ENCODE measurements at places on chromosomes 5 and 9.
A peak's percentile ranks its signal among the peaks of the same experiment; 100 is the strongest.

- DNase-seq, result no peak
Measured at GRCh38 chr9:135029463-135029862, 58.0 kb upstream of the OLFM1 start.

- DNase-seq, result no peak
Measured at GRCh38 chr5:91850031-91850430, 466.9 kb upstream of the ARRDC3 start.

- no peak for DNase-seq
Measured at GRCh38 chr9:16509997-16510396, 360.5 kb downstream of the BNC2 start.

DNA sequence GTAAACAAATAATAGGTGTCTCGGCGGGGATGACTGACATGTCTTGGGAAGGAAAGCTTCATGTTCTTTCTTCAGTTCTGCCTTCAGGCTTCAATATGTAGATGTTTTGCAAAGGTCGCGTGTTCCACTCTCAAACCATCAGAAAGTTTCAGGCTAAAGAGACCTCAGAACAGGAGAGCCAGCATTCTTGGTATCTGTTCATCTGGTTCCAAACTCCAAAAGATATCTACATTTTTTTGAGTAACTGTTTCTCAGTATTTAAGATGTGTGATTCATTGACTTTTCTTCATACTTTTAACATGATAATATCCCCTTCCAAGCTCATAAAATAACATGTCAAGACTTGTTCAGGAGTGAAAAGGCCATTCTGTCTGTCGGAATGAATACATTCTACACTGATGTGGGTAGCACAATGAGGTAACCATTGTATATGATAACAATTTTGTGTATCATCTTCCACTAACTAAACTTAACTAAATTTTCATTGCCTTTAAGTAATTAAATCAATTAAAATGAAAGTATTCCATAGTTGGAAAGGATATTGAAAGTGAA is 183.6 kb downstream of the CFAP90 start:
- DNase-seq, result no peak

GRCh38 chr9:12464910-12465512 is 228.2 kb upstream of the TYRP1 start:
- DNase-seq, result no peak

DNA sequence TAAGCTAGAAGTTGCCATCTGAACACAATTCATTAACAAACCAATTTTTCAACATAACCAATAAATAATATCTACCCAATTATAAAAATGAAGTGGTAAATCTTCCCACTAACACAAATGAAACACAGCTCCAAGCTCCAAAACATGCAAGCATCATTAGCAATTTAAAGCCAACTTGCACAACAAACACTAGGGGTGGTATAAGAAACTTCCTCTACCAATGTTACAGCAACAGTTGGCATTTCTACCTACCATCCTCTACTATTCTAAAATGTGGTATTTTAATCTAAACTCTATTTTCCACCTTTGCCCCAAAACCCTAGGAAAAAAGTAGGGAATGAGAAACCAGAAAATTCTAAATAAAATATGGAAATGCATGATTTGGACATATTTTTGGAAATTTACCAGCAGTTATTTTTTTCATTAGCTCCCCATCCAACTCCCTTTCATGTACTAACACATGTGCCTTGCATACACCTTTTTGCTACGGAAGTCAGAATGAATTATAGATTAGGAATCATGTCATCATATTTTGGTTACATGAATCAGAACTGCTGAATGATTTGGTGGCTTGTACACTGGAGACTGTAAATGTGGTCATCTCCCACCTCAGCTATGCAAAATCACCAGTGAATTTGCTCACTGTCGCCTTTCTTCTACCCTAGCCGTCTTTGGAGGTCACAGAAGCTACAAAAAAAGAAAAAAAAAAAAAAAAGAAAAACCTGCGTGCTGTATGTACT is 4.1 kb downstream of the NR6A1 start:
- no peak for DNase-seq

GRCh38 chr5:159657771-159658170 is 258.5 kb upstream of the ADRA1B start:
- no peak for DNase-seq

DNA sequence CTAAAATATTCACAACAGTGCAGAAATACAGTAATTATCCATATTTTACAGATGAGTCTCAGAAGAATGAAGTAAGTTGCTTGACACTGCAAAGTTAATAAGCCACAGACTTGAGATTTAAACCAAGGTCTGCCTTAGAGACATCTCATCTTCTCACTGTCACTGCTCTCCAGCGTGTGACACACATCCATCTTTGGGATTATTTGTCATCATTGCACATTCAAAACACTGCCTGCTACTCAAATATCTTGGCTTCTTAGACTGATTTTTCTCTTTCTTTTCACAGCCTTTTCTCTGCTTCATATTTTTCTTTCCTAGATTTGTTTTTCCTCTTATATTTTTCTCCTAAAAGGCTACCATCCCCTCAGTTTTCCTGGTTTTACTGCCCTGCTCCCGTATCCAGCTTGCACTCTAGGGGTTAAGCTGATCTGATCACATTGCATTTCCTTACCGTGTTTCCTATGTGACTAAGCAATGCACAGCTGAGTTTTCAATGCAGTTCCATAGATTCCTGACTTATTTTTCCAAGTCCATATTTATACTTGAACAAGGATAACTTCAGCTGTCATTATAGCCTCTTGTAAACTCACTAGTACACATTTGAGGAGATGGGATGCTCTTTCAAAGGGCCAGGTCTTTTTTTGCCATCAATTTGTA is 353.0 kb downstream of the PLK2 start:
- DNase-seq, result no peak

DNA sequence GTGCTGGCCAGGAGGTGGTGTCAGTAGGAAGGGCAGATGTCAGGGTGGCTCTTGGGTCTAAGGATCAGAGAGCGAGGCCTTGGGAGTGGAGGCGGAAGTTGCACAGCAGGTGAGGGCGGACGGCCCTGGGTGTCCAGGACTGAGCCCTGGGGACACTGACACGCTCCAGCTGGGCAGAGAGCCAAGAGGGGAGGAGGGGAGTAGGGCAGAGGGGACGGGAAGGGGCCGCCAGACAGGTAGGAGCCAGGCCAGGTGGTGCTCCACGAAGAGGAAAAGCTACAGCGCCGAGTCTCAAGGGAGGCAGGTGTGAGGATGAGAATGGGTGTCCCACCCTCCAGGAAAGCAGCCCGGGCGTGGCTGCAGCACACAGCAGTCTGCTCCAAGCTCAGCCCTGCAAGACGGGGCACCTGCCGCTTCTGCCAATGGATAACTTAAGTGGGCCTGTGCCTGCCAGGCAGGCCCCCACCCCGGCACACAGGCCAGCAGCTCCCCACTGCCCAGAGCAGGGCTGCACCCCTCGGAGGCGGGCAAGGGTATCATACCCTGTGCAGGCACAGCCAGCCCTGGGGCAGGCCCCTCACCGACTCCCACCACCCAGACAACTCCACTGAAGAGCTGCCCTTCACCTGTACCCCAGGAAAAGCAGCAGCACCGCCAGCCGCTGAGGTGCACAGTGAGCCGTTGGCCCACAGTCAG is 4.9 kb downstream of the TPRN start:
- DNase-seq, result no peak

- DNase-seq, result no peak
Measured at GRCh38 chr9:124511891-124512805, 4.9 kb upstream of the NR5A1 start.

DNA sequence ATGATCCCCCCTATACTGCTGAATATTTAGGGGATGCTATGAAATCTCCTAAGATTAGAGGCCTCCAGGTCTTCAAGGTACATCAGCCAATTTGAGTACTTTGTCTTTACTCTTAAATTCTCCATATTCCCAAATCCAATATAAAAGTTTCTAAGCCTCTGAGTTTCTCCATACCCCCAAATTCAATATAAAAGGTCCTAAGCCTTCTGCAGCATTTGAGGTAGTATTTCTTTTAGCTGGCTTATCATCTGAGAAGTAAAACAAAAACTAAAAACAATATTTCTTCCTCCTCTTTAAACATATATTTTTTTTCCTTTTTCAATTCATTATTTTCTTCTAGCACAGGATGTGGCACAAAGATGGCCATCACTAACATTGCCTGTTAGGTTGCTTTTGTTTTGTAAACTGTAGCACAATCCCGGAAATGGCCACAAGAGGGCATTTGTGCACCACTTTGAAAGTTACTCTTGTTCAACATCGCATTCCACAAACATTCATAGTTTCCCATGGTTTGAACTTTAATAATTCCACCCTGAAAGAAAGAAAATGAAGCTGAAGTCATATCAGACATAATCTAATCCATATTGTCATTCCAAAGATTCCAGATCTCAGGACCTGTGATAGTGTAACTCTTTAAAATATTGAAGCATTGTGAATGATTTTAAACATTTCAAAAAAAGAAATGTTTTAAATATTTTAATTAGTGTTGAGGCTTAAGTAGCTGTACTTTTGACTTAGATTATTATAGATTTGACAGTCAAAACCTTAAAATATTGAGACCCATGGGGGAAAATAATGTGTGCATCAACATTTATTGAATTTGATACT is 21.0 kb upstream of the SCGB3A2 start:
- peak; percentile 8 for DNase-seq

DNA sequence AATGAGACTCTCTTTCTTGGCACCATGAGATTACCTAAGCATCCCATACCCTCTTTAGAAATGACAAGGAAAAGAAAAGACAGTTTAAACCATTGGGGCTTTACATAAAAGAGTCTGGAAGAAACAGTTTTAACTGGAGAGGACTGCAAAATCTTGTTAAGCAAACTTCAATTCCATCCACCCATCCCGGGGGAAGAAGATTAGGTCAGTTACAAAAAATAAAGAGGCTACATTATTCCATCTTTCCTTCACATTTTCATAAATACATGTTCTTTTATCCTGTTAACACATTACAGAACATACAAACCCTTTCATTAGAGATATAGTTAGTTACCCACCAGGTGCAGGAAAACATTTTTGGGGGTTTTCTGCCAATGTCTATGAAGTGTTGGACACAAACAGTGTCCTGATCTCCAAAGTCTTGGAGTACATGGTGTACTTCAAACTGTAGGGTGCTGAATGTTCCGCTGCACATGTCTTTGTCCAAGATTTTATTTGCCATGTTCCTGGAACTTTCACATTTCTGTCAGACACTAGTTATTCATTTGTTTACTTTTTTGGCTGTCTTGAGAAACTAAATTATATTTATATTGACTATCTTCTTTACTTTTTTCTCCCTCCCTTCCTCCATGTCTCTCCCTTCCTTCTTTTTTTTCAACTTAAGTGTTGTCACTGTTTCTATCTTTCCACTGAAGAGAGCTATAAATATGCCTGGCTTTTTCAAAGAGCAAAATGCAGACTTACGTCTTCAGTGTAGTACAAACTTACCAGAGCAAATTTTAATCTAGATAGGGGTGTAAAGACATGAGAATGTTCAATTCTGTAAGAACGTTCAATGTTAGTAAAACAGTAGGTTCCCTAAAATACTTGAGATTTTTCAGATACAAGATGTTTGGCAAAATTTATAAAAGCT is 410.9 kb upstream of the PRR16 start:
- no peak for DNase-seq
